ENCODE measurements at places on chromosomes 4 and X.
A peak's percentile ranks its signal among the peaks of the same experiment; 100 is the strongest.

DNA sequence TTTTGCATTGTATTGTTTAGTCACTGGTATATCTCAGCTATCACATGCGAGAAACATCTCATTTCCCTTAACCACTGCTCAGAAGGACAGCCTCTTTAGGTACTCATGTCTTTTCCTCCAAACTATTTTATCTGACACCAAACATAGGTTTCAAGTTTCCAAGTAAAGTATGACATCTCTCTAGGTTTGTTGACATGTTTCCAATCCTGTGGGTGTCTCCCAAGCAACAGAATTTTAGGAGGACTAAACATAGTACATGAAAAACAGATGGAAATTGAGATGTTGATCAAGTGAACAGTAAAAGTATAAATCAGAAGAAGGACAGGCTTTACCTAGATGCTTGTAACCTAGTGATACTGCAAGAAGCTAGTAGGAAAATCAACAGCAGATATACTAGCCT is 371.4 kb downstream of the DTHD1 start:
- no peak for DNase-seq

DNA sequence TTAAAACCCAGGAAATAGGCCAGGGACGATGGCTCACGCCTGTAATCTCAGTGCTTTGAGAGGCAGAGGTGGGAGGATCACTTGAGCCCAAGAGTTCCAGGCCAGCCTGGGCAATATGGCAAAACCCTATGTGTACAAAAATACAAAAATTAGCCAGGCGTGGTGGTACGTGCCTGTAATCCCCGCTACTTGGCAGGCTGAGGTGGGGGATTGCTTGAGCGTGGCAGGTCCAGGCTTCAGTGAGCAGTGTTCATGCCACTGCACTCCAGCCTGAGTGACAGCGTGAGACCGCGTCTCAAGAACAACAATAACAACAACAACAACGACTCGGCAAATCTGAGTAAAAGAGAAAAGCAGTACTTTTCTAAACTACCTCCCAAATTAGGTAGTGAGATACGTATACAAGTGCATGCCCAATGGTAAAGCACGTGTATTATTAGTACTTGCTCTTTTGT is 13.0 kb upstream of the NDUFC1 start:
- no peak for DNase-seq

DNA sequence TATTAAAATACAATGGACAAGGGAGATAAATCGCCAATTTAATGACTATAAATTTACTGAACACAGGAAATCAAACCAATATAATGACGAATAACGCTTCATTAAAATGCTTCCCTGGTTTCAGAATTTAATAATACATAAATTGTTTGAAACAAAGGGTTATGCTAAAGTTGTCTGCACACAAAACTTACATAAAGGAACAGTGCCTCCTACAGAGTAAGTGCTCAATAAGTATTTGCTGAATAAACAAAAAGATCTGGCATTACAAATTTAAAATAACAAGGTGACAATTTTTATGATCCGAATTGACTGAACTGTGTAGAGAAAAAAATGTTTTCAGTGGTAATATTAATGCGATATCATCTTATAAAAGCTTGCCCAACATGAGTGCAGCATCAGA is 69.6 kb downstream of the NOCT start:
- no peak for DNase-seq

DNA sequence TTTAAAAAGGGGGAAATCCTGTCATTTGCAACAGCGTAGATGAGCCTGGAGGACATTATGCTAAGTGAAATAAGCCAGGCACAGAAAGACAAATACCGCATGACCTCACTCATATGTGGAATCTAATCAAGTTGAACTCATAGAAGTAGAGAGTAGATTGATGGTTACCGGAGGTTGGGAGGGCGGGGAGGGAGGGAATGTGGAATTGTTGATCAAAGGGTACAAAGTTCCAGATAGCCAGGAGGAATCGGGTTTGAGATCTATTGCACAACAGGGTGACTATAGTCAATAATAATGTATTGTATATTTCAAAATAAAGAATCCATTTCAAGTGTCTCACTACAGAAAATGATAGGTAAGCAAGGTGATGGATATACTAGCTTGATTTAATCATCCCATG is 393.2 kb downstream of the BCOR start:
- no peak for DNase-seq

- no peak for DNase-seq
Measured at GRCh38 chr4:48254381-48255071, 15.1 kb downstream of the TEC start.

GRCh38 chr4:163196926-163197480 is 30.3 kb upstream of the NAF1 start:
- no peak for DNase-seq

DNA sequence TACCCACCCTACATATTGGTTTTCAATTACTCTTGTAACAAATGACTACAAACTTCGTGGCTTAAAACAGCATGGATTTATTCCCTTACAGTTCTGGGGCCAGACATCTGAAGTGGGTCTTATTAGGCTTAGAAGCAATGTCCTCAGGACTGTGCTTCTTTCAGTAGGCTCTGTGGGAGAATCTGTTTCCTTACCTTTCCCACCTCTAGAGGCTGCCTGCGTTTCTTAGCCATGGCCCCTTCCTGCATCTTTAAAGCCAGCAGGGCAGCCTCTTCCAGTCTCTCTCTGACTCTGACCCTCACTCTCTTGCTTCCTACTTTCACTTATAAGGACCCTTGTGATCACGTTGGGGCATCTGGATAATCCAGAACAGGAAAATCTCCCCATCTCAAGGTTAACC is 252.5 kb upstream of the PGRMC2 start:
- no peak for DNase-seq

GRCh38 chr4:189656641-189657040 is 284.0 kb upstream of the FRG1 start:
- DNase-seq, result no peak

DNA sequence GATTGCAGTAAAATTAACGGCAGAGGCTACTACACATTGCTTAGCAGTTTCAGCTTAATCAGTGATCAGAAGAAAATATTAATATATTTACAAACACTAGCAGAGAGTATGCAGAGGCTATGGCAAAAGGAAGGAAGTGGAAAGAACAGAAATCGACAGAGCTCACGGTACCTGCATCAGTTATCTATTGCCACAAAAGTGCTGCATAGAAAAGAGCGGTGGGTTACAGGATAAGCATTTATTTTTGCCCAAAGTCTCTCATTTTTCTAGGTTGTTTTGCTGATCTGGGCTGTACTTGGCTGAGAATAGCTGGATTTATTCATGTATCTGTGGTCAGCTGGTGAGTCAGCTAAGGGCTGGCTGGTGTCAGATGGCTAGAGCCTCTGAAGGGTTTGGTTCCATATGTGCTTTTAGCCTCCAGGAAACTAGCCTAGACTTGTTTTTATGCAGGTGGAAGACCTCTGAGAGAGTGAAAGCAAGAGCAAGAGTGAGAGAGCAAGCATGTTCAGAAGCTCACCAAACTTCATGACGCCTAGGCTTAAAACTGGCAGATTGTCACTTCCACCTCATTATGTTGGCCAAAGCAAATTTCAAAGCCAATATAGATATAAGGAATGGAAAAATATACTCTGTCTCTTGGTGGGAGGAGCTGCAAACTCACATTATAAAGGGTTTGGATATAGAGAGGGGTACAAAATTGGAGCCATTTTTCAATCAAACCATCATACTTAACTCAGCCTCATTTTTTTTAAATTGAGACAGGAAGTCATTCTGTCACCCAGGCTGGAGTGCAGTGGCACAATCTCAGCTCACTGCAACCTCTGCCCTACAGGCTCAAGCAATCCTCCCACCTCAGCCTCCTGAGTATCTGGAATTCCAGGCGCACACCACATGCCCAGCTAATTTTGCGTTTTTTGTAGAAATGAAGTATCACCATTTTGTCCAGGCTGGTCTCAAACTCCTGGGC is 153.2 kb upstream of the RPL34 start:
- DNase-seq, result no peak

- no peak for DNase-seq
Measured at GRCh38 chr4:157616741-157617472, 396.4 kb downstream of the GRIA2 start.

- peak; percentile 30 for DNase-seq
Measured at GRCh38 chrX:1657367-1658070, 42.7 kb downstream of the ASMT start.

GRCh38 chr4:81790477-81790876 is 318.8 kb upstream of the RASGEF1B start:
- no peak for DNase-seq

DNA sequence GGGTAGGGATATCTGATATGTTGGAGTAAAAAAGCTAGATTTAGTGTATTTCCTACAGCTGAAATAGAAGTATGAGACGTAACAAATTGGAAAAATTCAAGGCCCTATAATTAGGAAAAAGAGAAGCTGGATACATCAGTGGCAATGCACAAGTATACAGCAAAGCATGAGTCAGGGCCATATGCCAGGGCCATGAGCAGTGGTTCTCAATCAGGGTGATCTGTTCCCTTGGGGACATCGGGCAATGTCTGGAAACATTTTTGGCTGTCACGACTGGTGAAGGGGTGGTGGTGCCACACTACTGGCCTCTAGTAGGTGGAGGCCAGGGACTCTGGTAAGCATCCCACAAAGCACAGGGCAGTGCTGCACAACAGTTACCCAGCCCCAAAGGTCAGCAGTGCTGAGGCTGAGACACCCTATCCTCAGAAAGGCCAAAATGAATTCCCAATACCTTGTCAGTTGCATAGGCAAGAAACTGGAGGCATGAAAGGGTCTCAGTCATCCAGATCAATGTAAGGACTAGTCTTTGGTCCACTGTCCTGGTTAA is 36.8 kb upstream of the NAP1L5 start:
- DNase-seq, result no peak

DNA sequence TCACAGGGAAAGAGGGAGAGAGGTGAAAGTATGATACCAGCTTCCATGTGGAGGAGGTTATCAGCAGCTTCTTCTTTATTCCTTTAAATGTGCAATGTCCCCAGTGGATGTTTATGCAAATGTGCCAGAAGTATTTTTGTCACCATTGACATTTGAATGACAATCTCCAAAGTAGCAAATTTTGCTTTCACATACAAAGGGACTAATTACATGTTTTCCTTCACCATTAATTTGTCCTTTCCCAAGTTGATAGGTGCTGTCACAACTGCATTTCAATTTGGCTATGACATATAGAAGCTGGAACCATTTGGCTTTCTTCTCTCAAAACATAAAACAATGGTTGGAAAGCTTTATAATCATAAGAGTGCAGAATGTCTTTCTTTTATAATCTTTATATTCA is 469.0 kb upstream of the NWD2 start:
- no peak for DNase-seq

- DNase-seq, result no peak
Measured at GRCh38 chrX:153944140-153944799, at the start of gene RENBP. TSS of gene RENBP (minus strand) at chrX:153944643. CDS start at chrX:153944610, 33 bp downstream.

GRCh38 chrX:71210816-71211215 is 12.2 kb upstream of the GJB1 start:
- DNase-seq, result no peak

- no peak for DNase-seq
Measured at GRCh38 chrX:68429216-68429615, 4.1 kb downstream of the OPHN1 start.

DNA sequence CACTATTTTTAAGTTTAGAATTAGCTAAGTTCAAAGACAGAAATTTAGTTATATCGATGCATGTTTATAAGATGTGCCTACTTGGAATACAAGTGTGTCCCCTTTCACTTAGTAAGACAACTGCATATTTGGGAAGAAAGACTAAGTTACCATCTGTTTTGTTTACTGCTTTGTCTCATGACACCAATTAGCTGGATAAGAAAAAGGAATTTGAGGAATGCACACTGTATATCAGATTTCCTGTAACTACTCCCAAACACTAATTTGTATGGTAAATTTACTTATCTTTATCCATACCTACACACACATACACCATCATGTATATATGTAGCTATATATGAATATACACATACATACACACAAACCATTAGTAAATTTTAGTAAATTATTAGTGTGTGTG is 1442.8 kb upstream of the IGFBP7 start:
- no peak for DNase-seq

GRCh38 chr4:87370068-87370467 is 20.9 kb downstream of the HSD17B11 start:
- no peak for DNase-seq

- no peak for DNase-seq
Measured at GRCh38 chr4:52659722-52660261, 691 bp upstream of the USP46 start.

DNA sequence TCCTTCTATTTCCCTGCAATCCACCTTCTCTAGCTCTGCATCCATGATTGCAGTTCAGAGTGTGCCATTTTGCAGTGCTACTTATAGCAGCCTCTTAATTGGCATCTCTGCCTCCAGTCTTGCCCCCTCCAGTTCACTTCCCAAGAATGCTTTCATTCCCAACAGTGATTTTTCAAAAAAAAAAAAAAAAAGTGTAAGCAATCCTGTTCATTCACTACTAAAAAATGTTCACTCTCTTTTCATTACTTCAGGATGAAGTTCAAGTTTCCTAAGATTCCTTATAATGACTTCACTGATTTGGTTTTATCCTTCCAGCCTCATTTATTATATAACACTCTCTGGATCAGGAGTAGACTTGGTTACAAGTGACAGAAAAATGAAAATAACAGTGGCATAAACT is 124.7 kb upstream of the LNX1 start:
- DNase-seq, result no peak

DNA sequence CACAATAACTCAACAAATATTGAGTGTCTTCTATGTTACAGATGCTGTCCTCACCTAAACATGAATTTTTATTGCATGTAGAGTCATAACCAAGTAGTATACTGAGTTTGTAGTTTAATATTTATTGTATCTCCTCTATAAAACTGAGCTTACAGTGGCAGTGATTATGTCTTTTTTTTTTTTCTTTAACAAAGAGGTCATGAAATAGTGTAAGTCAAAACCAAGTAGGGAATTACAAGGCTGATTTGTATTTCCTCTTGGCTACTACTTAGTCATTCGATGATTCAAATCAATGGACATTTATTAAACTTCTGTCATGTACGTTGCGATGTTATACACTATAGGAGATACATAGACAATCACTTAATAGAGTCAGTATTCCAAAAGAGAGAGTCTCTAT is 48.4 kb downstream of the IL15 start:
- DNase-seq, result no peak

DNA sequence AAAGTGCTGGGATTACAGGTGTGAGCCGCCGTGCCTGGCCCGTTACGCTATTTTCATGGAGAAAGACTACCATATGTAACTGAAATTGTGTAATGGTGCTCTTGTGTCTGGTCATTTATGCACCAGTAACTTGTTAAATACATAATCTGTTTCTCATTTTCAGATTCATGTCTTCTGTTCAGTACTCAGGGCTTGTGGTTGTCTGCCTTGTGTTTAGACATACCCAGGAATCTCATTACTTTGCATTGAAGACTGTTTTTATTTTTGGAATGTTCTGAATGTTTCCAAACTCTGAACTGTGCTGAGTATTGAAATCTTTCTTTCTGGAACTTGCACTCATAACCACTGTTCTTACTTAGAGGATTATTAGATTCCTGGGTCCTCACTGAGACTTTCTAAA is 52.8 kb downstream of the PDLIM5 start:
- DNase-seq, result no peak

- DNase-seq, result no peak
Measured at GRCh38 chr4:177699365-177700213, 257.4 kb upstream of the AGA start.

- DNase-seq, result no peak
Measured at GRCh38 chr4:37470245-37470644, 215.9 kb downstream of the RELL1 start.

GRCh38 chr4:119479180-119479808 is 149.3 kb downstream of the PDE5A start:
- DNase-seq, result no peak
